Mammary epithelial cell (primary cell): ENCODE measurements at places on chromosomes 4 and X. TPM values are rescaled to one million over a fixed set of nuclear protein-coding genes. Genes with fewer than 3 reads are reported as not detected.

CXCL1 gene
- 18.7 and 43.3 TPM in 2 replicates for total RNA-seq

PRAF2 gene
- total RNA-seq, result 27.7 and 32.7 TPM in 2 replicates

LAMP2 gene
- 475 TPM for total RNA-seq

RHOH gene
- total RNA-seq, result not detected in 2 replicates

RNF150 gene
- total RNA-seq, result 0.08 TPM in 1 of 2 replicates, not detected in the other

ZNF711 gene
- total RNA-seq, result 0.87 and 0.88 TPM in 2 replicates

GAGE2A gene
- total RNA-seq, result not detected in 2 replicates

GYG2 gene
- not detected for total RNA-seq

PDCL2 gene
- not detected for total RNA-seq

FSTL5 gene
- not detected for total RNA-seq

RBM47 gene
- total RNA-seq, result 3.0 TPM
